ENCODE measurements at places on chromosomes 16 and 17. TPM values are rescaled to one million over a fixed set of nuclear protein-coding genes. Genes with fewer than 3 reads are reported as not detected.

NECAB2 gene
- 2.7 TPM for total RNA-seq

TBX21 gene
- total RNA-seq: 0.19 TPM

TBC1D3C gene
- 0.42 TPM for total RNA-seq

OR2C1 gene
- total RNA-seq: 0.19 TPM

CCL15 gene
- total RNA-seq: 14.1 TPM

KRT17 gene
- not detected for total RNA-seq

MEFV gene
- total RNA-seq: 3.3 TPM

NDRG4 gene
- total RNA-seq: 1.1 TPM

HS3ST3A1 gene
- total RNA-seq: 2.1 TPM

CCDC200 gene
- total RNA-seq: not detected
